A172 (cell line): ENCODE measurements at places on chromosomes 11 and 22. TPM values are rescaled to one million over a fixed set of nuclear protein-coding genes. Genes with fewer than 3 reads are reported as not detected.

DNA sequence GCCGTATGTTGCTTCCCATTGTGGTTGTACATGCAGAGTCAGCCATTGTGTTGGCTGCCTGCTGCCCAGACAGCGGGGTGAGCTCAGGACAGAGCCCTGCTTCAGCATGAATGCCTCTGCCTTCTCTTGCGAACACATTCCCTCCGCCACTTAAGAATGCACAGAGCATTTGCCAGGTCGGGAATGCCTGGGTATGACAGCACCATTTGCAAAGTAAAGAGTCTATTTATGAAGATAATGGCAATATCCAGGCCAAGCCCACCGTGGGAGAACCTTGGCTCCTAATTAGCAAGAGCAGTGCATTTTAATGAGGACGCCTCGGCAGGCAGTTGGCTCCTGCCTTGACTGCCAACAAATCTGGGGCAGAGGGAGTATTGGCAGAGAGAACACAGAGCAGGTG, 62.5 kb upstream of the SORL1 start:
- no peak for DNase-seq

- no peak for DNase-seq
These were observed 10.7 kb downstream of the CARD10 start for GRCh38 chr22:37508431-37508992.

GRCh38 chr11:16841481-16841880, 103.0 kb downstream of the C11orf58 start:
- no peak for DNase-seq

MS4A7 gene
- total RNA-seq = not detected in 2 replicates

- no peak for DNase-seq
These were observed 29.1 kb downstream of the MADD start for GRCh38 chr11:47299078-47299477.

MMP7 gene
- total RNA-seq = 0.28 TPM in 1 of 2 replicates, not detected in the other

GAL3ST1 gene
- total RNA-seq = 0.38 TPM in 1 of 2 replicates, not detected in the other

DNA sequence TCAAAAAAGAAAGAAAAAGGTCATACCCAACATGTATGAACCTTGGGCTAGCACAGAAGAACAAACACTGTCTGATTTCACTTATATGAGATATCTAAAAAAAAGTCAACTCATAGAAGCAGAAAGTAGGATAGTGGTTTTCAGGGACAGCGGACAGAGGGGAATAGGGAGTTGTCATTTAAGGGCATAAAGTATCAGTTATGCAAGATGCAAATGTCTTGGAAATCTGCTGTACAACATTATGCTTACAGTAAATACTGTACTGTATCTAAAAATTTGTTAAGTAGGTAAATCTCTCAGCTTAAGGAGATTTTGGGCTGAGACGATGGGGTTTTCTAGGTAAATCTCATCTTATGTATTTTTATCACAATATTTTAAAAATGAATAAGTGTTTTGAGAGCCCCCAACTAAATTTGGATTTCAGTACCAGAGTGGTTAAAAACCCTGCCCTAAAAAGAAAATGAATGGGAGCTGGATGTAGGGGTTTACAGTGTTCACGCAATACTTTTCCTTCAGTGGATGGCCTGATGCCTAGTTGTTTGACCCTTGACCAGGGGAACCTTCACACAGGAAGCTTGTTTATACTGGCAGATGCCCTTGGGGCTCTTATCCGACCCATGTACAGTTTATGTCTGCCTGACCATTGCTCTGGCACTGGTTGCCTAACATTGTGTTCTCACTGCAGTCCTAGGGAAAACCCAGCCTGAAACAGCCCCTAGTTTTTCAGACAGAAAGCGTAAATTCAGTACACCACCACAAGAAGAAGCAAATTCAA, 34.8 kb downstream of the SLC22A9 start:
- no peak for DNase-seq

RPS6KB2 gene
- 83.6 and 89.8 TPM in 2 replicates for total RNA-seq

DAGLA gene
- 0.09 and 1.2 TPM in 2 replicates for total RNA-seq

HPX gene
- 0.14 and 0.74 TPM in 2 replicates for total RNA-seq

GRCh38 chr11:6228520-6228919, 5.9 kb downstream of the FHIP1B start:
- DNase-seq = no peak

DNA sequence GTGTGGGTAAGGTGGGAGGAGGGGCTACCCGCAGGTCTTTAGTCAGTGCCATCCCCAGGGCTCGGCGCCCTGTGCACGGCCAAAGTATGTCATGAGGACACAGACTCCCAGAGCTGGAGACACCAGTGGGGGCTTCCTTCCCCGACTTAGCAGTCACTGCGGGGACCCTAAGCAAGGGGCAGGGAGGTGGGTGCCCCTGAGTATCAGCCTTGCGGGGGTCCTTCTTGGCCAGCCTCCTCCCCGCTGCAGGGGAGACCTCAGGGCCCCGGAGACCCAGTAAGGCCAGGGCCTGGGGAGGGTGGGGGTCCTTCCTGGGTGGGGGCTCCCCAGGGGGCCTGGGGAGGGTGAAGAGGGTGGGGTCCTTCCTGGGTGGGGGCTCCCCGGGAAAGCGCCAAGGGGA, 673.8 kb downstream of the BRD1 start:
- no peak for DNase-seq

GRCh38 chr22:38212442-38212841, 10.6 kb downstream of the MAFF start:
- no peak for DNase-seq

DNA sequence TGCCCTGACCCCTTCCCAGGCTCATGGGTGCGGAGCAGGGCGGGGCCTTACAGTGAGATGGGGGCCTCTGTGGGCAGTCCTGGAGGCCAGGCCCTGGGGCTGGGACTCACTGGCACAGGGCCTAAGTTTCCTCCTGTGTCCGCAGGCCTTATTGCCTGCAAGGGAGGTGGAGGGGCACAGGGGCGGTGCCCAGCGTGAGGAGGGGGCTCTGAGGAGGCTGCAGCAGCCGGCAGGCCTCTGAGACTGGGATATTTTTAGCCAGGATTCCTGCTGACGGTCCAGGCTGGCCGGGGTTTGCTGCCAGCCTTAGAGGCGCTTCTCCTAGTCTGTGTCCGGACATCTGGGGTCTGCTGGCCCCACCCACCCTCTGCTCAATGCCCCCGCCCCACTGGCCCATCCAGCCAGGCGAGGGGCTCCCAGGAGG, 5.7 kb upstream of the RTN4R start:
- no peak for DNase-seq

KLHDC7B gene
- 0.17 TPM in 1 of 2 replicates, not detected in the other for total RNA-seq

GRCh38 chr11:64250415-64251015, 815 bp upstream of the PLCB3 start:
- DNase-seq = no peak

GRCh38 chr22:40289991-40290459, 56.3 kb upstream of the ADSL start:
- DNase-seq = peak; percentile 19

DNA sequence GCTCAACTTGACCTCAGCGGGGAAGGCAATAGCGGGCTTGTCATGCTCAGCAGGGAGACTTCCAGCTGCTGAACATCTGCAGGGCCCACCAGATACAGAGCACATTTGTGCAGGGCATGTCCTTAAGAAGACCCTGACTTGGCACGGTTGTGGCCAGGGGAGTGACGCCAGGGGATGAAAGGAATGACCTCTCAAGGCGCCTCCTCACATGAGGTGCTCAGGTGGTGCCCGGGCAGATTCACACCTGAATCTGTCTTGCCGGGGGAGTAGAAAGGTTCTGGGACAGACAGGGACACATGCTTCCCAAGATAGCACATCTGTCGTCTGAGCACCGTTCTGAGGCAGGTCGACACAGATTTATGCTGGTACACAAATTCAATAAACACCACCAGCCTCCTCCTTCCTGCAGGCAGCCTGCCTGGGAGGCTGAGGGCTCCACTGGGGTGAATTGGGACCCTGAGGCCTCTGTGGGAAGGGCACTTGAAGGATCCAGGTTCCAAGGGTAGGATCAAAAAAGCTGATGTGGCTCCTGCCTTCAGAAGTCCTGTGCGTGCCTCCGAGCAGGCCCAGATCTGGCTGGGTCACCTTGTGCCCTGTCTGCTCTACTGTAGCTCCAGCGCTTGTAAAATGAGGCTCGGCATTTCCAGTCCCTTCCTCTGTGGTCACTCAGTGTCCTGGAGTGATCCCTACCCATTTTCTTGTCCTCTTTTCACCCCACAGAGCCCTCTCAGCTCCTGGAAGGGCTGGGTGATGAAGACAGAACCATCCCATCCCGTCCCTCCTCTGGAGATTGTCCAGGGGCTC, 49.6 kb upstream of the NECTIN1 start:
- no peak for DNase-seq

GRCh38 chr11:7204778-7205177, 46.9 kb upstream of the SYT9 start:
- DNase-seq = no peak

GPR152 gene
- not detected in 2 replicates for total RNA-seq

DNA sequence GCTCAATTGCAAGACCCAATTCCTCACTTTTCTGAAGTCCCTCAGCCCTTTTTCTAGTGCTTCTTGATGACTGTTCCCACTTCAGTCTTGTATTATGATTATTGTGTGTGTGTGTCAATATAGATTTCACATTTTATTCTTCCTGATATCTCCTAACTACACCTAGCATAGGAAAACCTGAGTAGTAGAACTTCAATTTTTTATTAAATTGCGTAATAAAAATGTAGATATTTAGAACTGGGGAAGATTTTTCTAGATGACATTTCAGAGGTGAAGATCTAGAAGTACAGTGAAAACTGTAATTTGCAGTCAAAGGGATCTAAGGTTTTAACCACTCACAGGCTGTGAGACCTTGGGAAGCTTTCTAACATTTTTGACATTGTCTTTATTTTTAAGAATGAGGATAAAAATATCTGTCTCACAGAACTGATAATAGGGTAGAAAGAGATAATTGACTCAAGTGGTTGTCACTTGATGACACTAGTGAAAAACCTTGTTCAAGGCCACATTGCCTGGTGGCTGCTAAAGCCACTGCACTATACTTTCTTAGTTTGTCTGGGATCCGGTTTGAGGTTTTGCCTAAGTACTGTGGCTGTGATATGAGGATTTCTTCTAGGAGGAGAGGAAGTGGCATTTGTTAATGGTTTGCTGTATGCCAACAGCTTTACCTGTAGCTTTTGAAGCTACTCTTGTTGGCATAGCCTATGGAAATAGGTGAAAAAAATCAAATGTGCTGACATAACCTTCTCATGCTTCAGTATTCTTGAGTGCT, 32.2 kb upstream of the SESN3 start:
- DNase-seq = no peak

GRCh38 chr11:72745511-72745910, 6.7 kb downstream of the ARAP1 start:
- DNase-seq = no peak

DNA sequence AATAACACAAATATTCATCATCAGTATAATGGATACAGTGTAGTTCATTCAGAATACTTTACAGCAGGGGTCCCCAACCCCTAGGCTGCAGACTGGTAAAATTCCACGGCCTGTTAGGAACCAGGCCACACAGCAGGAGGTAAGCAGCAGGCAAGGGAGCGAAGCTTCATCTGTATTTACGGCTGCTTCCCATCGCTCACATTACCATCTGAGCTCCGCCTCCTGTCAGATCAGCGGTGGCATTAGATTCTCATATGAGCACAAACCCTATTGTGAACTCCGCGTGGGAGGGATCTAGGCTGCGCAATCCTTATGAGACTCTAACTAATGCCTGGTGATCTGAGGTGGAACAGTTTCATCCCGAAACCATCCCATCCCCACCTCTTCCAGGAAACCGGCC, 125.1 kb downstream of the SERGEF start:
- no peak for DNase-seq

NLRP14 gene
- total RNA-seq = 0.02 TPM in 1 of 2 replicates, not detected in the other

APOA4 gene
- not detected in 2 replicates for total RNA-seq

DNA sequence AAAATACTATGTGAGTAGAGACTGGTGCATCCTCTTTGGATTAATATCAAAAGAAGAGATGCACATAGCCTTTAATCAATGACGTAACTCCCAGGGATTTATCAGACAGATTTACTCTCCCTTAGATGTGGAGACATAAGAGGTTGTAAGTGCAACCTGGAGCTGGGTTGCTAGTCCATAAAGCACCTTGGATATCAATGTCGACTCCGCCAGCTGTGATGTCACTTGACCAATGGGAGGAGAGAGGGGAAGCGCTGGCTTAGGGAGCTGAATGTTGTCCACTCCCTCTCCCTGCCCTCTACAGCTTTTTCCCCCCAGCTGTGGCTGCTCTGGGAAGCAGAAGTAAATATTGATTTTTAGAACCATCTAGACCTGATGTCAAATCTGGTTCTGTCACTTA, 28.9 kb upstream of the TMEM86A start:
- peak; percentile 37 for DNase-seq

SNU13 gene
- total RNA-seq = 75.4 and 80.5 TPM in 2 replicates

DNA sequence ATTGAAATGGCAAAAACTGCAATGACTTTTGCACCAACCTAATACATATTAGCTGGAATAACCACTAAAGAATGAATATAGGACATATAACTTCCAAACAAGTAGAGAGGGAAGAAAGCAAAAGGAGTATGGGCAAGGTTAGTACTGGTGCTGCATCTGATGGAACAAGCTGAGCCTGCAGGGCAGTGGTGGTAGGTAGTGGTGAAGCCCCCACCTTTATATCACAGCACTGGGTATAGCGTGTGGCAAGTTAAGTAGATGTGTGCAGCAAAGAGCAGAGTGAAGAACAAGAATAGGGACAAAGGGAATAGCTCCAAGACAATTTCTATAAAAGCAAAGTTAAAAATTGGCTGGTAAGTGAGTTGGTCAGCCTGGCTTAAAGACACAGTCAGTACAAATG, 62.3 kb downstream of the CTNND1 start:
- no peak for DNase-seq

CHST1 gene
- 0.14 and 1.6 TPM in 2 replicates for total RNA-seq

DNA sequence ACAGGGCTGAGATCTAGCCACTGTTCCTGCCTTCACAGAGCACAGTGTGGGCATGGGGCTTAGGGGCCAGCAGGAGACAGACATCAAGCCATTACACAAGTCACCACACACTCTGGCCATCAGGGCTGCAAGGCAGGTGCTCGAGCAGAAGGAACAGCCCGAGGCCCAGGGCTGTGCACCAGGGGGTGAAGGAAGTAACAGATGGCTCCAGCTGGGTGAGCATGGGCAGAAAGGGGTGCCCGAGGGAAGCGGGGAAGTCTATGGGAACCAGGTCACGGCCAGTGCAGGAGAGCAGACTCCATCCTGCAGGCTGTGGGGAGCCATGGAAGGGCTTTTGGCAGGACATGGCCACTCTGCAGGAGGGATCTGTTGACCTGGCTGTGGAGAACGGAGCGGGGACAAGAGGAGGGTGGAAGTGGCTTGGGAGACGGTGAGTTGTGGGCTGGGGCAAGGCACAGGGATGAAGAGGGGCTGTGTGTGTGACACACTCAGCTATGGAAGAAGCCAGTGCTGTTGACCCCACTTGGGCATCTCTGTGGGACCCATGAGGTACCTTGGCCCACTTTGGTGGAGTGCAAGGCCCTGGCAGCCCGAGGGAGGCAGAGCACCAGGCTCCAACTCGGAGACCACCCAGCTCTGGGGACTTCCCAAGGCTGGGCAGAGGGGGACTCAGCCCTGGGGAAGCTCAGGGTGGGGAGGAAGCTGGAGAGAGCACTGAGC, 3.6 kb downstream of the C11orf68 start:
- DNase-seq = no peak

GRCh38 chr22:35892192-35892591, 136.4 kb downstream of the RBFOX2 start:
- DNase-seq = peak; percentile 54
